Pulmonary artery endothelial cell (primary cell): ENCODE measurements at places on chromosomes 3 and 15. TPM values are rescaled to one million over a fixed set of nuclear protein-coding genes. Genes with fewer than 3 reads are reported as not detected.

DNA sequence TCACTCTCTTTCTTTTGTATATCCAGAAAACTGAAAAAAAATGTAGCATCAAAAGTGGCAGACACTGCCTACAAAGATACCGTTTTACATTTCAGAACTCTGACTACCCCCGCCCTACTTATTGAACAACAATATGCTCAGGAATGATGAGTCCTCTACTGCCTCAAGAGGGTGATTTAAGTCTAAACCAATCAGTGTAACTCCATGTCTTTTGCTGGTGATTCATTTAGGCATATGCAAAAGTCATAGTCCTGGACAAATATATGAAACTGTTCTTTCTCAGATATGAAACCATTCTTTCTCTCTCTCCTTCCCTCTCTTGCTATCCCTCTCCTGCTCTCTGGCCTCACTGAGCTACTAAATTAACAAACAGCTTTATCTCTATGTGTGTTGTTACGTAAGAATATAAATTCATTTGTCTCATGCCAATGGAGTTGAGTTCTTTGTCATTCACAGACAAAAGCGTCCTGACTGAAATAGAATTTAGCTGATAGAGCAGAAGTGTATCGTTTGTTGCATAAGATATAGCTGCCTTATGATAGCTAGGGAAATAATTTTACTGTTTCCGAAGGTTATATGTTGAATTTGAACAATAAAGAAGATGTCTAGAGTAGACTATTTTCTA lies 133.7 kb upstream of the OSTN start:
- no peak for DNase-seq

DNA sequence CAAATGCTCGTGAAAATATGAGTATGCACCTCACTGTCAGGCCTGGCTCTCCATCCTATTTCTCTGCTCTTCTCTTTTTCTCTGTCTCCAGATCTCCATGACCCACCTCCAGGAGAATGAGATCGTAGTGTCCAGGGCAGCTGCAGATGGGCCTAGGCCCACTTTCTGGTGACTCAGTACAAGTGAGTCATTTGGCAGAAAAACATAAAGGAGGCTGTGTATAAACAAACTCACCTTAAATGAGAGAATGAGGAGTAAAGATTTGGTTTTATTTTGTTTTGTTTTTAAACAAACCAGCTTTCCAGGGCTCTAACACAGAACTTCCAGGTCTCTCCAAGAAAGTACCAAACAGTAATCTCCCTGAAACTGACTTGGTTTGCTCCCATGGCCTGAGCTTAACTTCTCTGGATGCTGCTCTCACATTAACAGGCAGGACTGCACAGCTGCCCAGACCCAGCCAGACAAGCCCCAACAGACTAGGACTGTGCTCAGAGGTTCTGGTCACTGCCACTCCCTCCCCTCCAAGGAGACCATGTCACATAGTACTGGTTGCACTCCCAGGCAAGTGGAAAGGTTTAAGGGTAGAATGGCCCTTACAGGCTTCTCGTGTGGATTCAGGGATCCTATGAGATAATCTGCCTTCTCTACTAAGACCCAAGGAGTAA lies 1.5 kb upstream of the HEG1 start:
- DNase-seq = no peak

The RTP1 gene
- not detected in 2 replicates for total RNA-seq

DNA sequence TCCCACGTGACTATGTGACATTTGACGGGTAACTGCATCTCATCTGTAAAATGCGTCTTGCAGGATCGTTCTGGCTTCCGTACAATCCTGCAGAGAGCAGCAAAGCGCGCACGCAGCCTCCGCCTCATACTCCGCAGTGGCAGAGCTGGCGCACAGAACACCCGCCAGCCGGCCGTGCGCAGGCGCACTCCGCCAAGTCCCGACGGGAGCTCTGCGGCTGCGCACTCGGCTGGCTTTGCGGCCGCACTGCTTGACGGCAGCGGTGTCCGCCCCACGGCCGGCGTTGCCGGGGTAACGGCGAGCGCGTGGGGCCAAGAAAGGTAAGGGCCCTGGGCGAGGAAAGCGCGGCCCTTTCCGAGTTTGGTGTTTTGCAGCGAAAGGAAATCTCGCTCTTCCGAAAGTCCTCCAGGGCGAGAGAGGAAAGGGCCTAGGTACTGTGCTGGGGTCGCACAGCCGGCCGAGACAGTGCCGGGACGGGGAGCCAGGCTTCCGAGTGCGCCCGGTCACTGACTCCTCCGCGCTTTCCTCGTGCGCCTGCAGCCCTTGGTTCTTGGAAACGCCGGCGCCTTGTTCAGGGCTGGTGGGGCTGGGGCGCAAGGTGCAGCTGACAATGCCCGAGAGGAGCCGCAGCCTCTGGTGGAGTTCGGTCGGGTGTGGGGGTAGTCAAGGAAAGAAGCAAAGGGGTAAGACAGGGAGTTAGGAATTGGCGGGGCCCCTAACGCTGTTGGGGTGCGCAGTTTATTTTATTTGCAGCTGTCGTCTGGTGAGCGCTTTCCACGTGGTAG lies at the start of gene TSEN2:
Gene TSEN2 (plus strand): TSS at position 283 of the 785 bp plus-strand sequence. CDS start 5,321 bp downstream, outside the sequence.
- peak; percentile 71 for DNase-seq

The SKOR1 gene
- 0.07 TPM in 2 replicates for total RNA-seq

GRCh38 chr3:123774474-123774873 lies 109.7 kb downstream of the MYLK start:
- DNase-seq = no peak

DNA sequence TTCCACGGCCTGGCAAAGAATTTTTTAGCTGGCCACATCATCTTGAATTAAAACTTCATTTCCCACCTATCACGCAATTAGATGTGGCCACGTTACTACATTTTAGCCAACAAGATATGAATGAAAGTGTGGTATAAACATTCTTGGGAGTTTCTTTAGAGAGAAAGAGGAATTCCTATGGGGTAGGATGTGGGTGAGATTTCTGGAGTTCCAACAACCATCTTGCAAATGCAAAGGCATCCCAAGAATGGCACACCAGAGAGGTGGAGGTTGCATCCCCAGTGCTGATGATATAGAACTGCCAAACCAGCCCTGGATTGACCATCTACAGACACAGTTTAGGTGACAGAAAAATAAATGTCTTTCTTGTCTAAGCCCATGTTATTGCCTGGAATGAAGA lies 66.3 kb upstream of the AKAP13 start:
- DNase-seq = no peak

- DNase-seq = no peak
These were observed 1.0 kb downstream of the CPNE9 start for GRCh38 chr3:9704347-9705322.

DNA sequence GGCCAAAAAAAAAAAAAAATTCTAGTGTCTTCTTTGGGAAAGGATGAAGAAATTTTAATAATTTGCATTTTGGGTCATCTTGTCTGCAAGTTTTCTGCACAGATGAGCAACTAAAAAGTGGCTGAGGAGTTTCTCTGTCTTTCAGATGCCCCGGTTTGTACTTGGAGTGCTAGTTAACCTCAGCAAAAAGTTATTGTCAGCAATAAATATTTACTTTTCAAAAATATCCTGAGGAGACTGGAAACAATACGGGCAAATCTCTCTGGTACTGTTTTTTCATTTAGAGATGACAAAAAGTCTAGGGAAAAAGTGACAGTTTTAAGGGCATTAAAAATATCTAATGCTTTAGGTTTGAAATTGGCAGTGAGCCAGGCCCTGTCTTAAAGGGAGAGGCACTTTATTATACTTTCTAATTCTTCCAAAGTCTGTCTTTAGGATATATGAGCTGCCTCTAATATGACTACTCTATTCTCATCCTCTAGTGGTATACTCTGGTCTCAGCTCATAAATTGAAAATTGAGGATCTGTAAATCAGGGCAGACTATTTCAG lies 436.0 kb upstream of the NR2F2 start:
- DNase-seq = no peak

DNA sequence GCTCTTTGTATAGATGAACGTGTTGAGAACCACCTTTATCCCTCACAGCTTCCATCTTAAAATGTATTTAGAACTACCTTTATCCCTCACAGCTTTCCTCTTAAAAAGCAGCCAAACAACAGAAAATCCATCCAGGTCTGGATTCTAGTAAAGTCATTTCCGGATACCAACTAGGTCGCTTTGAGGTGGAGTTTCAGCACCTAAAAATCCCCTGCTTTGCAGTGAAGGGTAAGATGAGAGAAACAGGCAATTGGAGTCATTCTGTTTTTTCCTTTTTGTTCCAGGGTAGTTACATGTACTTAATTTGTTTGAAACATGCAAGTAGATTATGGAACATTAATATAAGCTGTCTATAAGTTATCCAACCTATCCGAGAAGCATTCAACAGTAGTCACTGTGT lies 192.0 kb downstream of the UBE2E2 start:
- DNase-seq = no peak
